Fibroblast of pulmonary artery (primary cell): ENCODE measurements at places on chromosomes 13 and 19.
A peak's percentile ranks its signal among the peaks of the same experiment; 100 is the strongest.

- DNase-seq: no peak
These were observed 23.2 kb downstream of the CEACAM1 start for GRCh38 chr19:42505066-42505465.

GRCh38 chr13:113666329-113666670 lies 719 bp upstream of the GRK1 start:
- no peak for DNase-seq

DNA sequence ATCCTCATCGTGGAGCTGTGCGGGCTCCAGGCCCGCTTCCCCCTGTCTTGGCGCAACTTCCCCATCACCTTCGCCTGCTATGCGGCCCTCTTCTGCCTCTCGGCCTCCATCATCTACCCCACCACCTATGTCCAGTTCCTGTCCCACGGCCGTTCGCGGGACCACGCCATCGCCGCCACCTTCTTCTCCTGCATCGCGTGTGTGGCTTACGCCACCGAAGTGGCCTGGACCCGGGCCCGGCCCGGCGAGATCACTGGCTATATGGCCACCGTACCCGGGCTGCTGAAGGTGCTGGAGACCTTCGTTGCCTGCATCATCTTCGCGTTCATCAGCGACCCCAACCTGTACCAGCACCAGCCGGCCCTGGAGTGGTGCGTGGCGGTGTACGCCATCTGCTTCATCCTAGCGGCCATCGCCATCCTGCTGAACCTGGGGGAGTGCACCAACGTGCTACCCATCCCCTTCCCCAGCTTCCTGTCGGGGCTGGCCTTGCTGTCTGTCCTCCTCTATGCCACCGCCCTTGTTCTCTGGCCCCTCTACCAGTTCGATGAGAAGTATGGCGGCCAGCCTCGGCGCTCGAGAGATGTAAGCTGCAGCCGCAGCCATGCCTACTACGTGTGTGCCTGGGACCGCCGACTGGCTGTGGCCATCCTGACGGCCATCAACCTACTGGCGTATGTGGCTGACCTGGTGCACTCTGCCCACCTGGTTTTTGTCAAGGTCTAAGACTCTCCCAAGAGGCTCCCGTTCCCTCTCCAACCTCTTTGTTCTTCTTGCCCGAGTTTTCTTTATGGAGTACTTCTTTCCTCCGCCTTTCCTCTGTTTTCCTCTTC lies 6.3 kb downstream of the MYADM start:
- no peak for DNase-seq

GRCh38 chr13:25247360-25247759 lies 39.9 kb downstream of the MTMR6 start:
- DNase-seq: no peak

DNA sequence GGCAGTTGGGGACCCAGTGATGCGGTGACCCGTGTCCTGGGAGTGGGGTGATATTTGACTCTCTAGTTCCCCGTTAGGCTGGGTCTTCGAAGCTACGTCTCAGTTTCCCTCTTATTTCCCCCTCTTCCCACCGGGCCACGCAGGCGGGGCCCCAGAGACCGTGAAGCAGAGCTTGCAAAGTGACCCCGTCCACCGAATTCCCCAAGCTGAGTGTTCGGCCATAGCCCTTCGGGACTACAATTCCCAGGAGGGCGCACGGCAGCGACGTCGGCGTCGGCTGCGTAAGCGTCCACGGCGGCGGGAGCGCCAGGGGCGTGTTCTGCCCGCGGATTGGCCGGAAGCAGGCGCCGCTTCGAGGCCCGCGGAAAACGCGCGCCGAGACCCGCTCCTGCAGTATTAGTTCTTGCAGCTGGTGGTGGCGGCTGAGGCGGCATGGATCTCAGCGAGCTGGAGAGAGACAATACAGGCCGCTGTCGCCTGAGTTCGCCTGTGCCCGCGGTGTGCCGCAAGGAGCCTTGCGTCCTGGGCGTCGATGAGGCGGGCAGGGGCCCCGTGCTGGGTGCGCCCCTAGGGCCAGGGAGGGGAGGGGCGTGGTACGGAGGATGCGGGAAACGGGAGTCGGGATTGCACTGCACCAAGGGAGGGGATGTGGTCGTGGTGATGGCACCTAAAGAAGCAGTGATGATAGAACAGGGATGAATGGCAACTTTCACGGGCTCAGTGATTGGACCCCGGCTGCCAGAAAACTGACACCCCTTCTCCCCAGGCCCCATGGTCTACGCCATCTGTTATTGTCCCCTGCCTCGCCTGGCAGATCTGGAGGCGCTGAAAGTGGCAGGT lies at the start of gene RNASEH2A:
Gene RNASEH2A, plus strand, starts transcription at position 343 of the 840 bp plus-strand sequence. Its CDS starts 90 bp downstream, at position 433.
- DNase-seq: peak; percentile 93

GRCh38 chr19:17553256-17553655 lies 2.2 kb upstream of the COLGALT1 start:
- DNase-seq: peak; percentile 99

GRCh38 chr13:38202740-38203139 lies 146.9 kb upstream of the UFM1 start:
- DNase-seq: peak; percentile 13

DNA sequence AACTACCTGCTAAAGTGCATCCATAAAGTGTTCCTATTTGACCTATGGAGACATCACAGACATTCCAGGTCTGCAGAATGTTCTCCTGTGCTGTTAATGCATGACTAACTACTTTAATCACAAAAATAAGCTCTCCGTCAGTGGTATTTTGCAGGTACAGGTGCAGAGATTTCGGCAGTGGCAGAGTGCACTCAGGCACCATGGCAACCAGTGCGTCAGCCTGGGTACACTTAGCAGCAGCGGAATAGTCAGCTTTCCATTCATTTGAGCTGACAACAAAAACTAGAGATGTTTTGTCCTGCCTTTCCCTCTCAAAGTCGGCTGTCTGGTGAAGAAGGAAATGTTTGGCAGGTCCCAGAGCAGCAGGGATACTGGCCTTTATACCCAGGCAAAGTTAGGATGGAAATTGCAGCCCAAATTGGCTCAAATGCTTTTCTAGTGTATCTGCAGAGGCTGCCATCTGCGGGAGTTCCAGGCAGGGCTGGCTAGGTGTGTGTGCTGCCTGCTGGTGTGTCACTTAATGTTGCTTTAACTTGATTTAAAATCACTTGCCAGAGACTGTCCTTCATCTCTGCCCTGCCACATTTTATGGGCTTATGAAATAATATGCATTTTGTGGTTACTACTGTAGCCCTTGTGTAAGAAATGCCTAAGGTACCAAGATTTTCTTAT lies 195.8 kb downstream of the RAP2A start:
- no peak for DNase-seq

DNA sequence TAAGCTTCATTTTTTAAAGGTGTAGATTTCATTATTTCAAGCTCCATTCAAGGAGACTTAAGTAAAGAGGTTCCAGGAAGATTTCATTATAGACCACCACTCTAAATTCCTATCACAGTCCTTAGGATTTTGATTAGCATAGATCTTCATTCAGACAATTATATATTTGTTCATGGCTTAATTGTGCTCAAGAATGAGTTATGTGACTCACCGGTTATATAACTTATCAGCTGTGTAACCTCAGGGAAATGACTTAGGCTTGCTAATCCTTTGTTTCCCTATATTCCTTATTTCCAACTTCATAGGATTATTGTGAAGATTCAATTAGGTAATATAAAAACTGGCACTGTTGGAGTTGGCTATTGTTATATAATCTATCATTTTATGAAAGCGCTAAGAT lies 632.8 kb upstream of the SPRY2 start:
- no peak for DNase-seq

DNA sequence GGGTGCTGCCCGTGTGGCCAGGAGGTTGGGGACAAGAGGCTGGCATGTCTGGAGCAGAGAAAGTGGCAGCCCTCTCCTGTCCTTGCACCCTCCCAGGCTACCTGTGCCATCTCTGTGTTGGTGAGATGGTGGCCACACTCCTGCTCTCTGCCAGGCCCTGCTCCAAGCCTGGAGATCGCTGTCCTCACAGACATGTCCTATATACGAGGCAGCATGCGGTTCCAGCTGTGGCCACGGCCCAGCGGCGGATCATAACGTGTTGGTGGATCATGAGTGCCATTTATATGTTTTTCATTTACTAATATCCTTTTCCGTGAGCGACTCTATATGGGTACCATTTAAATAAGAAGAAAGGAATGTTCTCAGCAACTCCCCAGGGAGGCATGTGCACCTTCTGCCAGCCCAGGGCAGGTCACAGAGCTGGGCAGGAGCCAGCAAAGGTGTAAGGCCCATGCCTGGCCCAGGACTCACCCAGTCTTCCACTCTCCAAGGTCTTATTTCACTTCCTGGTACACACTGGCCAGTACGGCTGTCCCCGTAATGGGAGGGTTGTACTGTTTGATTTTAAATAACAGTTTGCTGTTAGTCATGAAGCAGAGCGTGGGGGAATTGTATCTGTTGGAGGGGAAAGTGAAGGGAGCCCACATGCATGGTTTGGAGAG lies 47.2 kb upstream of the LDLR start:
- no peak for DNase-seq

GRCh38 chr13:108629988-108630387 lies 577 bp downstream of the MYO16 start:
- DNase-seq: no peak

DNA sequence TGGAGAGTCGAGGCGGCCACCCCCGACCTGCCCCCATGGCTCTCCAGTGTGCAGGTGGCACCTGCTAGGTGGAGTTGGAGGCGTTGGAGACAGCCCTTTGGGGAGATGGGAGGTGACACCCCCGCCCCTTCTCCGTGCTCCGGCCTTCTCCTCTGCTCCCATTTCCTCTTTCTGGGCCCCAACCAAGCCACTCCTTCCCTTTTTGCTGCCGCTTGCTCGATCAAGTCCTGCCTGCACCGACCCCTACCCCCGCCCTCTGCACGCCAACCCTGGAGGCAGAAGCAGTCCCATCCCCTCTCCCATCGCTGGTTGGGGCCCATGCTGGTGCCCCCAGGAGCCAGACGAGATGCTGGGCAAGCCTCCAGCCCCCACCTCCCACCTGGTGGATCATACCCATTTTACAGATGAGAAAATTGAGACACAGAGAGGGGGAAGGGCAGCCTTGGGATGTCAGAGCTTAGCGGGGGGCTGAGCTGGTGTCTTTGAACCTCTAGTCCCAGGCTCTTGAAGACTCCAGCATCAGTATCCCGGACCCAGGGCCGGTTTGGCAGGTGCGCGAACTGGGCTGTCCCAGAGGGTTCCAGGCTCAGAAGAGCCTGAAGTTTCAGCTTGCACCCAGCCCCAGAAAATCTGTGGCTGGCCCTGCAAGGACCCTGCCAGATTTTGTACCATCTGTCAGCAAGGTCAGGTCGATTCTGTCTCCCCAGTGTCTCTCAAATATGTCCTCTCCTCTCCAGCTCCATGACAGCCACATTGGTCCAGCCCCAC lies 10.3 kb downstream of the GNA15 start:
- no peak for DNase-seq

- no peak for DNase-seq
These were observed 22.4 kb downstream of the MED26 start for GRCh38 chr19:16605553-16605994.

- no peak for DNase-seq
These were observed 241.3 kb upstream of the IRS2 start for GRCh38 chr13:110027470-110028240.
